ENCODE measurements at places on chromosomes 16 and 17.
A peak's percentile ranks its signal among the peaks of the same experiment; 100 is the strongest.

DNA sequence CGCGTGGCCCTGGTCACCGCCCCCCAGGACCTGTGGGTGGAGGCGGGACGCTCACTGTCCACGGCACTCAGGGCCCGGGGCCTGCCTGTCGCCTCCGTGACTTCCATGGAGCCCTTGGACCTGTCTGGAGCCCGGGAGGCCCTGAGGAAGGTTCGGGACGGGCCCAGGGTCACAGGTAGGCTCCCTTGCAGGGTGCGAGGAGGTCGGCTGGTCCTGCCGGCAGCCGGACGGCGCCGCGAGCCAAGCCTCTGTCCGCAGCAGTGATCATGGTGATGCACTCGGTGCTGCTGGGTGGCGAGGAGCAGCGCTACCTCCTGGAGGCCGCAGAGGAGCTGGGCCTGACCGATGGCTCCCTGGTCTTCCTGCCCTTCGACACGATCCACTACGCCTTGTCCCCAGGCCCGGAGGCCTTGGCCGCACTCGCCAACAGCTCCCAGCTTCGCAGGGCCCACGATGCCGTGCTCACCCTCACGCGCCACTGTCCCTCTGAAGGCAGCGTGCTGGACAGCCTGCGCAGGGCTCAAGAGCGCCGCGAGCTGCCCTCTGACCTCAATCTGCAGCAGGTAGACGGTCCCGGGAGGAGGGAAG lies 1.3 kb downstream of the GUCY2D start:
- no peak for DNase-seq

GRCh38 chr17:62717889-62718288 lies 90.2 kb downstream of the MARCHF10 start:
- DNase-seq = no peak

DNA sequence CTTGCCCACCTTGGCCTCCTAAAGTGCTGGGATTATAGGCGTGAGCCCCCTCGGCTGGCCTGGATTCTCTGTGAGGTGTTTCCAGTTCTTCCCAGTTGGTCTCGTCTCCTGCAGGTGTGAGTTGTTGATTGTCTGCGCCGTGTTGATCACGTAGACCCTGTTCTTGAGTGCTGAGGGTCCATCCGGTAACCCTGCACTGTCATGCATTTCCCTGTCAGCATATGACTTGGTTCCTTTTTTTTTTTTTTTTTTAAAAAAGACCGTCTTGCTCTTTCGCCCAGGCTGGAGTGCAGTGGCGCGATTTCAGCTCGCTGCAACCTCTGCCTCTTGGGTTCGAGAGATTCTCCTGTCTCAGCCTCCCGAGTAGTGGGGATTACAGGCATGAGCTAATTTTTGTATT lies 17.3 kb downstream of the MGRN1 start:
- DNase-seq = no peak

DNA sequence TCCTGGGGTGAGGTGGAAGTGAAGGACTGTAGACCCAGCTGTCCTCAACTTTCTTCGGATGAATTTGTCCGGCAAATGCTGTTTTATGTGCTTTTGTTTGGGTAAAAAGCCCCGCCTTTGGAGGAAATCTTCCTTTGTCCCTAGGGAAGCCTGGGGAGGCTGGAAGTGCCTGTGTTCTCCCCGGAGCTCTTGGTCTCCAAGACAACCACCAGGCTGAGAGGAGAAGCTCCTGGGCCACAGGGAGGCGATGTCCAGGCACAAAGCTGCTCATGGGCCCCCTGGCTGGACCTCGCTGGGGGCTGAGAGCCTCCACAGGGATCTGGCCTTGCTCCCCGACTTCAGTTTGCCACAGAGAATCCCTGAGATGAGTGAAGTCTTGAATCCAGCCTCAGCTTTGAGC lies 293.1 kb upstream of the N4BP1 start:
- DNase-seq = no peak

GRCh38 chr16:4882000-4882632 lies 34.8 kb downstream of the UBN1 start:
- DNase-seq = no peak

DNA sequence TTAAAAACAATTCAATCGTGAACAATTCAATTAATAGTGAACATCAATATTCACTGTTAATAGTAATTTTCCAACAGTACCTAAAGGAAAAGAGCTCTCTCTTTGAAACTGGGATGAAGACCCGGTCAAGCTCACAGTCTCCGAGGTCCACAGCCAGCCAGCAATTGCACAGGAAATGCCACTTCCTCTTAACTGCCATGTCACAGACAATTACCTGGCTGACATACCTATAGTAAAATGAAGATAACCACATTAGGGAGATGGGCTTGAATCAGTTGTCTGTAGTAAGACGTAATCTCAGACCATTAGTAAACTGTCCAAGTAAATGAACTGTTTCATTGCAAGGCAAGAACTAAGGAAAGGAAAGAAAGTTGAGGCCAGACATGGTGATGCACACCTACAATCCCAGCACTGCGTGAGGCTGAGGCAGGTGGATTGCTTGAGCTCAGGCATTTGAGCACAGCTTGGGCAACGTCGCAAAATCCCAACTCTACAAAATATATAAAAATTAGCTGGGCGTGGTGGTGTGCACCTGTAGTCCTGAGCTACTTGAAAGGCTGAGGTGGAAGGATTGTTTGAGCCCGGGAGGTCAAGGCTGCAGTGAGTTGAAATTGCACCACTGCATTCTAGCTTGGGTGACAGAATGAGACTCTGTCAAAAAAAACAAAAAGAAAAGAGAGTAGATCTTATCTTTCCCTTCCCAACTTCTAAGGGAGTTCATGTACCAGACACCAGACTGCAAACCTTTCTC lies 36.9 kb downstream of the PKD1L3 start:
- DNase-seq = no peak

DNA sequence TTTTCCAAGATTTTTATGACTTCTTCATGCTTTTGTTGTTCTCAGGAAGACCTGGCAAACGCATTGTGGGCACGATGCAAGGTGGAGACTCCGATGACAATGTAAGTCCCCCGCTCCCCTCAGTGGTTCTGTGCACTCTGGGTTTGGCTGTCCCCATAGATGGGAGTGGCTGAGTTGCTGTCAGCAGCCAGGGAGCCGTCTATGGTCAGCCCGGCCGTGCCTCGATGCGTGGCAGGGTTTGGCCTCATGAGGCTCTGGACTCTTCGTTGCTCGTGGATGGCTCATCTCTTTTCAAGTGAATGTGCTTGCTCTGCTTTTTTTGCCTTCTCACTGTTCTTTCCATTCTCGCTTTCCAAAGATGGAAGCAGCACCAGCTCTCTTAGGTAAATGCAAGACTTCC lies 31.9 kb downstream of the CLUAP1 start:
- DNase-seq = no peak

DNA sequence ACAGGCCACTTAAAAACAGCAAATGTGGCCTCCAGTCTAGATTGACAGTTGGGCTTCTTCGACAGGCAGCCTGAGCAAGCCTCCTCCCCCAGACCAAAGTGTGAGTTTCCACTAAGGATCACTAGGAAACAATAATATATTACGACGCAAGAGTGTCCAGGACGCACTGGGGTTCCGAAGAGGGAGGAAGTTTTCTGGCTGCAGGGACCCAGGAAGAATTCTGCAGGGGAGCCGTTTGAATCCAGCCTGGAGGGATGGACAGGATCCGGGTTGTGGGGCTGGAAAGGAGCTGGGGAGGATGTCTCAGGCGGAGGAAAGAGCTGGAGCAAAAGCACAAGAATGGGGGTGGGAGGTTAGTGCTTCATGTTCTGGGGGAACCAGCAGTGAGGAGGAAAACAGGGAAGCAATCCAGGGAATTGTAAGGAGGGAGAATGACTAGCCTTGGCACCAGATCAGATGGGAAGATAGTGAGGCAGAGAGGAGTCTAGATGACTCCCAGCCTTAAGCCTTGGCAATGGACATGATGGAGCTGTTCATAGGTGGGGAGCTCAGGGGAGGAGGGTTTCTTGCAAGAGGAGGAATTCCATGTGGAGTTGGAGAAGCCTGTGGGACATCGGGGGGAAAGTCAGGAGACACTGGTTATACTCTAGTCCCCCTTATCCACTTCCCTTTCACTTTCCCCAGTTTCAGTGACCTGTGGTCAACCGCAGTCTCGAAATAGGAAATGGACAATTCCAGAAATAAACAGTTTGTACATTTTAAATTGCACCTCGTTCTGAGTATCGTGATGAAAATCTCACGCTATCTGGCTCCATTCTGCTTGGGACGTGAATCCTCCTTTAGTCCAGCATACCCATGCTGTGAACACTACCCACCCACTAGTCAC lies 26.6 kb downstream of the NGFR start:
- DNase-seq = no peak

- DNase-seq = peak; percentile 84
These were observed 697 bp downstream of the CTF1 start for GRCh38 chr16:30896889-30897733.

DNA sequence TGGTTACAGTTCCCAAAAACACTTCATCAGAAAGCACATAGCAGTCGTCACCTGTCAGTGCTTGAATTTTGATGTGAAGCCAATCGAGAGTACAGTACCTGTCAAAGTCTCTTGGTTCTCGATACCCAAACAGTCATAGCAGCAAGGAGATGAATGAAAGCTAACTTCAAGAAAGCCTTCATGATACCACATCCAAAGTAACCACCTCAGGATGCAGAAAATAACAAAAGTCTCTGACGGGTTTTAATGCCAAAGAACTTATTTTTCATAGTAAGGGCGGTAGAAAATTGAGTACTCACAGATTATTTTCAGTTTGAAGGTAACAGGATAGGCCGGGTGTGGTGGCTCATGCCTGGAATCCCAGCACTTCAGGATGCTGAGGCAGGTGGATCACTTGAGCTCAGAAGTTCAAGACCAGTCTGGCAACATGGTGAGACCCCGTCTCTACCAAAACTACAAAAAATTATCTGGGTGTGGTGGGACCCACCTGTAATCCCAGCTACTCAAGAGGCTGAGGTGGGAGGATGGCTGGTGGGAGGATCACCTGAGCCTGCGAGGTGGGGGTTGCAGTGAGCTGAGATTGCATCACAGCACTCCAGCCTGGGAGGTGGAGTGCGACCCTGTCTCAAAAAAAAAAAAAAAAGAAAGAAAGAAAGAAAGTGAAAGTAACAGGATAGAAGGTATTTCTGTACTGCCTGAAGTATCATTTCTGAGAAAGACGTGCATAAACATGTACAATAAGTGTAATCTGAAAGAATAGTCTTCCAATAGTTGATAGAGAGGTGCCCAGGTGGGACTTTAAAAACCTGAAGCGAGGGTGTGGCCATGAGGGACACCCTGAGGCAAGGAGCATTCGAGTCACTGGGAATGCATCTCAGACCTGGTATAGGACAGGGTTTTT lies 15.4 kb downstream of the MFSD11 start:
- peak; percentile 27 for DNase-seq

DNA sequence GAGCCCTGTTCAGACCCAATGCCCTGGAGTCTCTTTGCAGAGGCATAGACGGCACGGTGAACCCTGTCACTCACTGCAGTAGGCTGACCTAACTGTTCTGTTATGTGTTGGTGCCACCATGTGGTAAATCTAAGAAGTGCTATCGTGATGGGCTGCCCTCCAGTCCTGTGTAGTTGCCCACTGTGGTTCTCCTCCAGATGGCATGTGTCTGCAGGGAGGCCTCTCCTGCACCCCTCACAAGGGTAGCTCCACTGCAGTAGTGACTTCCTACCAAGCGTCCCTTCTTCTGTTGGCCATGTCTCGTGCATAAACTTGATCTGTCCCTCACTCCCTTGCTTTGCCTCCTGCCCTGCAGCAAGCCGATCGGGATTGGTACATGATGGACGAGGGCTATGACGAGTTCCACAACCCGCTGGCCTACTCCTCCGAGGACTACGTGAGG lies 5.8 kb downstream of the DHX38 start:
- DNase-seq = peak; percentile 53

DNA sequence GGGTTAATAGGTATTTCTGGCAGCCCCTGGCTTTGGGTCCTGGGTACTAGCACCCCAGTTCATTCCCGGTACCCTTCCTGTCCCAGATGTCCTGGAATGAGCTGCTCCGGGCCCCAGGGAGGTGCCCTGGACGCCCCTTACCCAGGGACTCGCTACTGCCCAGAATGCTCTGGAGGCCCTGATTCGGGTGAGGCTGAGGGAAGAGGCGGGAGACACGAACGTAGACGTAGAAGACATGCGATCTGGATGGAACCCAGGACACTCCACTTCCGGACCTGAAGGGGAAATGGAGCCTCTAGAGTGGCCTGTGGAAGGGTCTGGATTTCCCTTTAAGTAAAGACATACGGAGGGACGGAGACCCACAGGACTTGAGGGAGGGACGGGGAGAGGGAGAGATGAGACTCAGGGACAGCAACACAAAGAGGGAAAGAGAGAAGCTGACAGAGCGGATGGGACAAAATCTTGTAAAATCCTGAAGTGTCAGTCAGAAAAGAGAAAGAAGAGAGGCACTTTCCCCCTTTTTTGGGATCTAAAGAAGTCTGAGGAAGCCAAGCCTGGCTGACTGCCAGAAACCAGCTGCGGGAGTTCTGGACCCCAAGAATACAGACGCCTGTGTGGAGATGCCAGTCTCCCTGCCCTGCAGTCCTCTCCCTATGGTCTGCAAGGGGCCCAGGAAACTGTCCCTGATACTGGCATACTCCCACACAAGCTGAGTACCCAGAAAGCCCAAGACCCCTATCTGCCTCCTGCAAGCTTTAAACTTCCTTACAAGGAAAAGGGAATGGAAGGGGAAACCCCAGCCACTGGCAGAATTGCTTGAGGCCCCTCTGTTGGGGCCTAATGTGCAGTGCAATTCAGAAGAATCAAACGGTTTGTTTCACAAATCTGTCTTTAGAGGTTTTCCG lies 1.0 kb upstream of the HOXB13 start:
- DNase-seq = no peak

DNA sequence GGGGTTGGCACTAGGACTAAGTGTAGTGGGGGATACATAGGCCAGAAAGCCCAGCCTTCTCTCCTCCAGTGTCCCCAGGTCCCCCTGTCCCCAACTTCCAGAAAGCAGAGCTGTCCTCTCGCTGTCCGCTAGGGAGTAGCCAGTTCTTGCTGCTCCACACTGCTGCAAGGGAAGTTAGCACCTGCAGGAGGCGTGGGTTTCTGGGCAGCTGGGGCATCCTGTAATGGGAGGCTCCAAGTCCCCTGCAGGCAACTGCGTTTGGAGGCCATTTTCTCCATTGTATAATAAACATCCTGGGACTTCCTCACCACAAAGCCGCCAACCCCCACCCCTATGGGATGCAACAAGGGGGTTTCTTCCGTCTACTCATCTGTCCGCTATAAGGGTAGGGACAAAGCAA lies 1.7 kb downstream of the RPRML start:
- no peak for DNase-seq

DNA sequence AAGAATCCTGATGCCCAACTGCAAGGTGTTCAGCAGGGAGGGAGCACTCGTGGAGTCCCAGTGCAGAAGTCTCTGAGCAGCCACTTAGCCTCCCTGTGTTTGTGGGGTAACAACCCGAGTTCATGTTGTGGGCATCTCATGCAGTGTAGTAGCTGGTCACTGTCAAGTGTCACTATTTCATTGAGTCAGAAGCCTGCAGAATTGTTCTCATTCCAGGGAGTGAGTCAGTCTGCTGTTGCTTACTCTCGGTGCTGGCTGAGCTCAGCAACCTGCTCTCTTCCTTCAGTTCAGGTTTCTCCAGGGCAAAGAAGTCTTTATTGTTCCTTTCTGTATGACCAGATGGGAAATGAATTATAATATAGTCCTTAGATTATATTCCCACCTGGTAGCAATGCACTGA lies 24.1 kb downstream of the HMOX2 start:
- peak; percentile 27 for DNase-seq
